ENCODE measurements at places on chromosomes 1 and 21. TPM values are rescaled to one million over a fixed set of nuclear protein-coding genes. Genes with fewer than 3 reads are reported as not detected.
A peak's percentile ranks its signal among the peaks of the same experiment; 100 is the strongest.

DNA sequence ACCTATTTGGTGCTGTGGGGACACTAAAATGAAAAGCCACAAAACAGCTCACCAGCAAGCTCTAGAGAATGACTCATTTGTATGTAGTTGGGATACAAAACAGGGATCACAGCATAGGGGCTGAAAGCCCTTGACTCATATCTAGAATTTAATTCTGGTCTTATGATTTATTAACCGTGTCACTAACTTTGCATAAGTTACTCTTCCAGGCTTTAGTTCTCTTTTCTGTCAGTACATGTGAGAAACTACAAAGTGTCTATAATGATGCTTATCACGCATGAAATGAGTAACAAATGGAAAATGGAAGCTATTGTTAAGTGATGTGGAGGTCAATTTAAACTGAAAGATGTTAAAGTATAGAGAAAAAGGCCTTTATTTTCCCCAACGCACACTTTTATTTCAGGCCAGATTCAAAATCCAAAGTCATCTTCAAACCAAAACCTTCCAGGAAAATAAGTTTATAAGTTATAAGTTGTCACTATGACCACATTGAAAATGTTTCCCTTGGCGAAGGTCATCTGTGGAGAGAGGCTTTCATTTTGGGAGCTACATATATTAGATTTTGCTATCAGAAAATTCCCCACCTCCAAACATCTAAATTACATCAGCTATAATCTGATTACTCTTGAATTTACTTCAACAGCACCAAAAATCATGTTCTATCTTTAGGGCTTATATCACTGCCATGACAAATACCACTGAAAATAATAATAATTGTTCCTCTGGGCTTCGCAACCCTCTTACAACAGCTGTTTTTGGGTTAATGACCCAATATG, 430.5 kb downstream of the MRPL39 start:
- no peaks in the 10 kb centered on the region for H3K4me1 ChIP-seq
- H3K4me3 ChIP-seq, result no peak overlapping the region
- no peak overlapping the region for H3K27ac ChIP-seq

DNA sequence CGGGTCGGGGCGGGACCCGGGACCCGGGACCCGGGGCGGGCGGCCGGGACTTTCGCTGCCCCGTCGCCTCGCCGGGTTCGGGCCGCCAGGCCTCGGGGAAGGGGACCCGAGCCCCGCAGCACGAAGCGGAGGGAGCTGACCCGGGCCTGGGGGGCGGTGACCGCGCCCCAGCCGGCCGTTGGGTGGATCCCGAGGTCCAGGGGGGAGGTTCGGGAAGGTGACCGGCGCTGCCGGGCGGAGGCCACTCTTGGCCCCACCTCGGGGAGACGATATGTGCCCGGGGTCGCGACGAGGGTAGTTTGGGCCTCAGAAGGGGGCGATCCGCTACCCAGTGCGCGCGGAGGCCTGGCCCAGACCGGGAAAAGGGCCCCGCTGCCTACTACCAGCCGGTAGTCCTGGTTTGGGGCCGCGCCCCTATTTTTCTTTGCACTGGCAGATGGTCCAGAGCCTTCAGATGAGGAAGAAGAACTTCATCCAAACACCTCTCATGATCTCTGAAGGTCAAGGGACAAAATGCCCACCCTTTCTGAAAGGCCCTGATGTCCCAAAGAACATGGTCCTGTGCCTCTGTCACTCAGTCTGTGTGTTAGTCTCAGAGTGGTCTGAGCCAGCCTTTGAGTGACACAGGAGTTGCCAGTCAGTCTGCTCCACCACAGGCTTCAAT, 766 bp downstream of the AGO4 start:
- no peaks in the 10 kb centered on the region for H3K27me3 ChIP-seq
- peak overlapping the region; percentile 92 for H3K27ac ChIP-seq
- H3K4me3 ChIP-seq, result peak overlapping the region; percentile 92
- no peak for DNase-seq

GRCh38 chr1:172043900-172044299, 202.6 kb downstream of the DNM3 start:
- H3K27me3 ChIP-seq, result peaks cover 1% of the 10 kb centered on the region
- H3K36me3 ChIP-seq, result no peaks in the 10 kb centered on the region
- H3K4me3 ChIP-seq, result no peak overlapping the region
- no peak overlapping the region for H3K27ac ChIP-seq
- H3K4me1 ChIP-seq, result peaks cover 6% of the 10 kb centered on the region

- no peaks in the 10 kb centered on the region for H3K36me3 ChIP-seq
- H3K27me3 ChIP-seq, result peaks cover 10% of the 10 kb centered on the region
- H3K4me3 ChIP-seq, result no peak overlapping the region
- H3K4me1 ChIP-seq, result no peaks in the 10 kb centered on the region
- no peak for DNase-seq
Measured at GRCh38 chr1:234093741-234094140, 189.3 kb downstream of the SLC35F3 start.

CDCA8 gene
- total RNA-seq, result 33.5 TPM

ANKRD35 gene
- 0.52 TPM for total RNA-seq

DNA sequence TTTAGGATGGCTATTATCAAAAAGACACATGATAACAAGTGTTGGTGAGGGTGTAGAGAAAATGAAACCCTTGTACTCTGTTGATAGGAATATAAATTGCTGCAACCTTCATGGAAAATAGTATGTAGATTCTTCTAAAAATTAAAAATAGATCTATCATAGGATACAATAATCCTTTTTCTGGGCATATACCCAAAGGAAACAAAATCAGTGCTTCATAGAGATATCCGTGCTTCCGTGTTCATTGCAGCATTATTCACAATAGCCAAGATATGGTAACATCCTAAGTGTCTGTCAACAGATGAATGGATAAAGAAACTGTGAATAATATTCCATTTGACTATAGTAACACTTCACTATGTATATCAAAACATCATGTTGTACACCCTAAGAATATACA, 106.7 kb downstream of the MIS18A start:
- H3K4me1 ChIP-seq, result no peaks in the 10 kb centered on the region
- no peak overlapping the region for H3K27ac ChIP-seq
- H3K27me3 ChIP-seq, result peaks cover 19% of the 10 kb centered on the region
- H3K36me3 ChIP-seq, result no peaks in the 10 kb centered on the region
- no peak for DNase-seq

All from activated T-helper 1 cell treated with anti-CD3 and anti-CD28 coated beads, Interleukin-12 subunit alpha, Interleukin-12 subunit beta, Interleukin-2, Interleukin-4 antibody, amounts not matched to agents 30 ng/mL and 10 ng/mL and 1 ng/mL, durations not matched to agents 14 hours and 24 hours and 36 hours (primary cell).